ENCODE measurements at places on chromosomes 4 and X. TPM values are rescaled to one million over a fixed set of nuclear protein-coding genes. Genes with fewer than 3 reads are reported as not detected.

The MTTP gene
- not detected for total RNA-seq

The EPGN gene
- total RNA-seq = 0.23 TPM

The RHOXF2 gene
- total RNA-seq = not detected

The SAGE1 gene
- not detected for total RNA-seq

The AMER1 gene
- total RNA-seq = 2.2 TPM

The NUP62CL gene
- total RNA-seq = not detected

All from glomerular endothelial cell (primary cell).